ENCODE measurements at places on chromosomes 1 and 21.

DNA sequence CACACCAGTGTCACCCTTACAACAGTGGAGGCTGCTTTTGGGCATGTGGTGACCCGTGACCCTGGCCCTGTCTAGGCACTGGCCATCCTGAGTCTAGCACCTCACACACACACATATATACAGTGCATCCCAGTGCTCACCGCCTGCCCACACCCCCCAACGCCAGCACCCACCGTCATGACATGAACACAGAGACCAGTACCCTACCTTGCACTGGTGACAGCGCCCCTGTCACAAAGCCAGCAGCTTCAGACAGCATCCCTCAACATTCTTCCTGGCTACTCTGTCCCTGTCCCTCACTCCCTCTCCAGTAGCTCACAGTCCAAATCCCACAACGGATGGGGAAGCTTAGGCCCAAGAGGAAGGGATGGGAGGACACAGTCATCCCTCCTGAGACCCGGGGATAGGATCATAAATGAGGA lies 27.1 kb downstream of the AHDC1 start:
- DNase-seq: no peak

DNA sequence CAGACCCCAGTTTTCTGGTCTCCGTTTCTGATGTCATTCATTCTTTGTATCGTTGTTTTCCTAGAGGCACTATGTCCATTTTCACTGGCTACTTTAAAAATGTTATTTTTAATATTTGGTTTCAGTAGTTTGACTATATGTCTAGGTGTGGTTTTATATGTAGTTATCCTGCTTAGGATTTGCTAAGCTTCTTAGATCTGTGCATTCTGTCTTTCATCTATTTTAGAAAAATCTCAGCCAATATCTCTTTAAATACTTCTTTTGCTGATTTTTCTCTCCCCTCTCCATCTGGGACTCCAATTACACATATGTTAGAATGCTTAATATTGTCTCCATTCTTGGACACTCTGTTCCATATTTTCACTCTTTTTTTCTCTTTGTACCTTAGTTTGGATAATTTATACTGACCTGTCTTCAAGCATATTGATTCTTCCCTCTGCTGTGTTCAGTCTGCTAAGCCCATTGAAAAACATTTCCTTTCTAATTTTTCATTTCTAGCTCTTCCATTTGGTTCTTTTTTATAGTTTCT lies 13.3 kb upstream of the CLSPN start:
- DNase-seq: no peak

GRCh38 chr1:213327017-213327667 lies 276.1 kb downstream of the RPS6KC1 start:
- DNase-seq: peak; percentile 48

DNA sequence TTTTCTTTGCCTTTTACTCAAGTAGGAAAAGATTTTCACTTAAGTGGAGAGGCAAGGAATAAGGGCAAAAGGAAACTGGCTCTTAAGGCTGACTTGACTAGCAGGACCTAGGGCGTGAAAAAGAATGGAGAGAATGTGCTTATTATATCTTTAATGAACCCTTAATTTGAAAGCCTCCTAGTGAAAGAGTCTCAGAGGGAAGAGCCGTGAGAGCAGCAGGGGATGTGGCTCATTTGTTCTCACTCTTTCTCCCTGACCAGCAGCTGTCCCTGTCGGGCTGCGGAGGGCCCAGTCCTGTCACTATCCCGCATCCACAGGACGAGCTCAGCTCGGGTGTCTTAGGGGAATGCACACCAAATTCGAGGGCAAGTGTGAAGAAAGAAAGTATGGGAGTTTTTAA lies 180.1 kb downstream of the EDEM3 start:
- no peak for DNase-seq

DNA sequence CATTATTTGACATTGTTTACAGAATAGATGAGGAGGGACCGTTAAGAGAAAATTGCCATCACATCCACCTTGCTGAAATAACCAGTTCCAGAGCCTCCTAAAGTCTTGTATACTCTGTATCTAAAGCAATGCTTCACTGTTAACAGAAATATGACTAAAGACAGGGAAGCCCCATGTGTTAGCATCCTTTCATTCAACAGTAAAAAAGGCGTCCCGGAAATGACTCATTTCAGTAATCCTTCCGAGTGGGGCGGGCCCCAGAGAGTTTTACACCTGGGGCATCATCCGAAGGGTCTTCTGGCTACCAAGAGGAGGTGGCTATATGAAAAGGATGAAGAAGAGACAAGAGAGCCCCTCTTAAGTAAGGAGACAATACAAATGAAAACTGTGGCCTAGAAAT lies 227.2 kb downstream of the SLC45A1 start:
- DNase-seq: no peak

DNA sequence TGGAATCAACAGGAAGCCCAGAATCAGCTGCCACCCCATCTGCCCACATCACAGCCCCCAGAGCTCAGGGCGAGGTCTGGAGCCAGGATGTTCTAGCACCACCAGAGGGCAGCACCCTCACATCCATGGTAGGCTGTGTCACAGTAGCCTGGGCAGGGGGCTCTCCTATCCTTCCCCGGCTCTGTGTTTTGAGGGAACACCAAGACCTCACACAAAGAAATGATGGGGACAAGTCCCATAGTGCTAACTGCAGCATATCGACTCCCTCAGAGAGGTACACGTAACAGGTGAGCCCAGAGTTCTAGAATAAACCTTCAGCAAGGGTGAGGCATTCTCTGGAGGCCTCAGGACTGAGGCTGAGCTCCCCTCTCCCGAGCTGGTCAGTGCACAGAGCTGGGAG lies 2.3 kb upstream of the KCNC4 start:
- DNase-seq: peak; percentile 78

DNA sequence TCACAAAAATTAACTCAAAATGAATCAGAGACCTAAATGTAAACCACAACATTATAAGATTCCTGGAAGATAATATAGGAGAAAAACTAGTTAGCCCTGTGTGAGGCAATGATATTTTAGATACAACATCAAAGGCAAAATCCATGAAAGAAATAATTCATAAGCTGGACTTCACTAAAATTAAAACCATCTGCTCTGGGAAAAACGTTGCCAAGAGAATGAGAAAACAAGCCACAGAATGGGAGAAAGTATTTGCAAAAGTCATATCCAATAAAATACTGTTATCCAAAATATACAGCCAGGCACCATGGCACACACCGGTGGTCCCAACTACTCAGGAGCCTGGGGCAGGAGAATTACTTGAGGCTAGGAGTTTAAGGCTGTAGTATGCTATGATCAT lies 70.3 kb downstream of the SYF2 start:
- DNase-seq: no peak

- DNase-seq: no peak
Observed at GRCh38 chr21:33981391-33982101, 65.9 kb upstream of the ATP5PO start.

- DNase-seq: no peak
Observed at GRCh38 chr1:156640842-156641706, 843 bp upstream of the BCAN start.

- DNase-seq: no peak
Observed at GRCh38 chr1:32044234-32044633, 28.5 kb upstream of the TMEM39B start.

DNA sequence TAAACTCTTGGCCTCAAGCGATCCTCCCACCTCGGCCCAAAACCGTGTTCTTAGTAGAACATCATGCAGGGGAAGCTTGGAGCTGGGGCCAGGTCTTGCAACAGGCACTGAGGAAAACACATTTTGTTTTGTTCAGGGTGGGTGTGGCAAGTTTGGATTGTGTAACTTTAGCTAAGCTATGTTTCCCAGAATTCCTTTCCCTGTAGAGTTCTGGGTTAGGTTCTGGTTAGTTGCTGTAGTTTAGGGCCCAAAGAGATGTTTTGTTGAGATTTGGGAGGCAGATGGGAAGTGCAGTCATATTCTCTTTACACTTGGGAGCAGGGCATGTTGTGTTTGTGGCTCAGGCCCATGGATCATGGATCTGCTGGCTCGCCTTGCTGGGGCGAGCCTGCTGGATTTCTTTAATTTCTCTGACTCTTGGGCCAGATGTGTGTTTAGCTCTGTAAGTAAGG lies 24.0 kb downstream of the PLA2G5 start:
- no peak for DNase-seq

GRCh38 chr1:6007318-6008083 lies 15.3 kb upstream of the NPHP4 start:
- no peak for DNase-seq

GRCh38 chr1:58650141-58650540 lies 49.7 kb downstream of the MYSM1 start:
- DNase-seq: no peak

DNA sequence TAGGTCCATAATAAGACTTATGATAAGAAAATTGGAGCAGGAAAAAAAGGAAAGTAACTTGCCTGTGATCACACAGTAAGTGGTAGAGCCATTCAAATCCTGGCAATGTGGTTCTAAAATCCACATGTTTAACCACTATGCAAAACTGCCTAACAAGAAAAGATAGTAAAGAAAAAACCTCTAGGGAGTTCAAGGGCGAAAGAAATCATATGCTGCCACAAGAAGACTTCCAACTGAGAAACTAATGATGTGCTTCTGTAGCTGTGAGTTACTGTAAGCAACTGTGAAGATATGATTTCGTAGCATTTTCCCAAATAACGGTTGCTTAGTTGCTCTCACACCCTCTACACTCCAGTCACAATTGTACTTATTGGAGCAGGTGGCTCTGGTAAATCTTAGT lies 20.9 kb upstream of the LYPLAL1 start:
- DNase-seq: no peak

- DNase-seq: no peak
Observed at GRCh38 chr1:98084188-98084587, 163.4 kb upstream of the DPYD start.

GRCh38 chr21:39700318-39700717 lies 44.7 kb upstream of the IGSF5 start:
- no peak for DNase-seq

- no peak for DNase-seq
Observed at GRCh38 chr1:162823771-162824525, 33.4 kb downstream of the HSD17B7 start.

DNA sequence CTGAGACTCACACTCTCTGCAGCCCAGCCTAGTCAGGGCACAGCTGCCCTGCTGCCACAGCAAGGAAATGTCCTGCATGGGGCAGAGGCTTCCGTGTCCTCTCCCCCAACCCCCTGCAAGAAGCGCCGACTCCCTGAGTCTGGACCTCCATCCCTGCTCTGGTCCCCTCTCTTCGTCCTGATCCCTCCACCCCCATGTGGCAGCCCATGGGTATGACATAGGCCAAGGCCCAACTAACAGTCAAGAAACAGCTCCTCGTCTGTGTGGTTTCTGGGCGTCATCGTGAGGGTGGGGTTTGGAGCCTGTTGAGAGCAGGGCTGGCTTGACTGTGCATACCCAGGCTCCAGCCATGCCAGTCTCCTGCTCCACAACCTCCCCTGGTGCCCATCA lies 19.5 kb downstream of the FAAH start:
- no peak for DNase-seq

GRCh38 chr21:39313042-39313570 lies 326 bp downstream of the BRWD1 start:
- DNase-seq: peak; percentile 84

GRCh38 chr1:147676311-147677085 lies 6.2 kb upstream of the ACP6 start:
- DNase-seq: no peak

- DNase-seq: no peak
Observed at GRCh38 chr1:192729500-192729899, 79.3 kb upstream of the RGS2 start.

DNA sequence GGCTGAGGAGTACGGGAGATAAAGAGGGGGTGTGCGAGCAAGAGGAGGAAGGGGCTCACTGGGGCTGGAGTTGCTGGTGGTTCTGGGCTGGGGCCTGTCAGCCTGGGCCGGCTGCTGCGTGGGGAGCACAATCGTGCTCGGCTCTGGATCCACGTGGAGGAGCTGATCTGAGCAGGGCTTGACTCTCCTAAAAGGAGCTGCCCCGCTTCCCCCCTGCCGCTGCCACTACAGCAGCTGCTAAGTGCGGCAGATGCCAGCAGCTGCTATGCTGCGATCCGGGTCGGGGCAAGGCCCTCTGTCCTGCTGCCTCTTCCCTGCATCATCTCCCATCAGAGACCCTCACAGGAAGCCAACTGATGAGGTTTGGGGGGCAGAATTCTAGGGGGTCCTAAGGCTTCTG lies 165.9 kb downstream of the PCBP3 start:
- DNase-seq: no peak

DNA sequence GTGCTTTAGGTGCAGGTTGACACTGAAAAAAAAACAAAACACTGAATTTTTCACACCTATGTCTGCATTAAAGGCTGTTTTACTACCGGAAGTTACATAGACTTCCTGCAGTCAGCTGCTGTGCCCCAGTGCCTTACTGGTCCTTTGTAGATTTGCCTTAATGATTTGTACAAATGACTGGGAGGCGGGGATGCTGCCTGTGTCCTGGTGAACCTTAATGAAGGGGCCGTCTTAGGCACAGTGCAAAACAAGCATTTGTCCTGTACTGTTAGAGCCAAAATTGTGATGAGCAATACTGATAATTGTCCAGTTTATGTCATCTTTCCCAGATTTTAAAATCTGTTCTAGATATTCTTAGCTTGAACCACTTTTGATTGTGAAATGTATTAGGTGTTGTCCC lies 90.9 kb upstream of the PGD start:
- DNase-seq: peak; percentile 49

GRCh38 chr1:147565189-147565980 lies 24.1 kb downstream of the BCL9 start:
- no peak for DNase-seq

- no peak for DNase-seq
Observed at GRCh38 chr21:35328856-35329455, 279.9 kb upstream of the RUNX1 start.

- no peak for DNase-seq
Observed at GRCh38 chr1:67404212-67404620, 26.0 kb downstream of the SERBP1 start.

DNA sequence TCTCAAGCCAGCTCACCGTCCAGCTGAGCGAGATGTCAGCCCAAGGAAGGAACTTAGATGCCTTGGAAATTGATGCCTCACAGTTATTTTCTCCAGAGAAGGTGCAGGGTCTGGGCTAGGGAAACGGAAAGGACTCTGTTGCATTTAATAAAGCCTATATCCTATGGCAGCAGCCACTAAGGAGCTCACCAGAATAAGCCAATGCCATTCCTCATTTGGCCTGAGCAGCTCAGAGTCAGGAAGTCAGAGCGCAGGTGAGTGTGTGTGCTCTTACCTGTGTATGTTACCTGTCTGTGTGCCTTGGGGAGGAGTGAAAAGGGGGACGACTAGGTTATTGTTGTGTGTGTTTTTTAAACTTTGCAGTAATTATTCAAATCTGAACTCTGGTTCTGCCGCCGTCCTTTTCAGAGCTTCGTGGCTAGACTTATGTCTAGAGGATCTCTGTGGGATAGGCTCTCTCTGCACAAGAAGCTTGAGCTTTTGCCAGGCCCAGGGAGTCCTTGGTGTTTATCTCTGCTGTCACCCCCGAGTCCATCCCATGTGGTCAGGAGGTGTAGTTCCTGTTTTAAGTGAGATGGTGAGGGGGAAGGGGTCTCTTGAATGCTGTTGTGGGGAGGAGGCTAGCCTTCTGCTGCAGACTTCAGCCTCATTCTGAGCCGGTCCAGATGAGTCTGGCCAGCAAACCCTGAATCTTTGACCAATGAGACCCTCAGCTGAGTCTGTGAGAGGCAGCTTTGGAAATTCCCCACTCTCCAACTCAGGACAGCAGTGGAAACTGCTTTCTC lies 2.4 kb downstream of the TMCC2 start:
- DNase-seq: no peak

Measured in Peyer's patch (tissue), 4 donors.